ENCODE measurements at places on chromosomes 16 and 17.

GRCh38 chr17:6755731-6756184 lies at the start of gene XAF1:
TSS of gene XAF1 (plus strand) at chr17:6756046. CDS start at chr17:6756079, 33 bp downstream.
- peak; percentile 40 for DNase-seq

GRCh38 chr17:43559161-43559816 lies 13.1 kb upstream of the ETV4 start:
- DNase-seq = no peak

DNA sequence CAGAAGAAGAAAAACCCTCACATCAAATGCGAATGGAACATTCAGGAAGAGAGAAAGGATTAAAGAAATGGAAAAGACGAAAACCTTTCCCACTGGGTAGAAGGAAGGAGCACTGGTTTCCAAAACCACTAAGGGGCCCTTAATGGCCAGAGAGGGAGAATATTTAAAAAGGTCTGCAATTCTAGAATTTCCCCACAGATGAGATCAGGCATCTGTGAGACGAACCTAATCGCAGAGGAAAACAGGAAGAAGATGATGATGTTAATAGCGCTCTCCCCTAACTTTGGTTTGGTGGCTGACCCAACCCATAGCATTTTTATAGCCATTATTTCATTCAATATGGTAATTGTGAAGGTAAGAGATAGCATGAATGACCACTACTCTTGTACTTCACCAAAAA lies 32.8 kb downstream of the XYLT1 start:
- DNase-seq = no peak

GRCh38 chr16:84751947-84752346 lies 52.1 kb downstream of the USP10 start:
- DNase-seq = no peak

- DNase-seq = no peak
These were observed 22.7 kb downstream of the UTS2R start for GRCh38 chr17:82394278-82394677.

GRCh38 chr17:39209317-39210092 lies 9.4 kb downstream of the RPL19 start:
- DNase-seq = peak; percentile 91

DNA sequence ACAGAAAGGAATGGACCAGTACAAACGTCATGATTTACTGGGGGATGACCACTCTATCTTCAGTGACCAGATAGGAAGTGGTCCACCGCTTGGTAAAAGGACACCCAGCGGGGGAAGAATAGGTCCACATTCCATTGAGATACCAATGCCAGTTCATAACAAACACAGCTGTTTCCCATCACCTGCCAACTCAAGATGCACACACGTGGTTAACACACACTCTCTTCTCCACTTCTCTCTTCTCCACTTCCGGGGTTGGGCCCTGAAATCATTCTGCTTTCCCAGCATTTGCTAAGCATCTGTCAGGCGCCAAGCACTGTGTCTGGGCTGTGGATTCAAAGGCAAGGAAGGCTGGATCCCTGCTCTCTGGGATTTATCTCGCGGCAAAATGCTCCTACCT lies 175.5 kb downstream of the SLC39A11 start:
- DNase-seq = no peak

DNA sequence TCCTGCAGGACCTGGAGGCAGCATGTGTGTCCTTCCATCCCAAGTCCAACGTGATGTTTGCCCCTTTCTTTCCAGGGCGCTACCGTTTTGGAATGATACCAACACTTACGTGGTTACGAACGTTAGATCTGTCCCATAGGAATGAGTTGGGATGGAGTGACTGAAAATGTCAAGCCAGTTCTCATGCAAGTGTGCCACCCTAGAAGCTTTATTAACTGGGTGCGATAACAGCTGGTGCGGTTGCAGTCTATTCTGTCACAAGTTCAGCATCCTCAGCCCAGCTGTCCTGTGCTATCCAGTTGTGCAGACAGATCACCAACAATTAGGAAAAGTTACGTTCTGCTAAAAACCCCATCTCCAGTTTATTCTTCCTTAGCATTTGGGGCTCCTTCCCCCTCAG lies 52.5 kb downstream of the BANP start:
- no peak for DNase-seq

DNA sequence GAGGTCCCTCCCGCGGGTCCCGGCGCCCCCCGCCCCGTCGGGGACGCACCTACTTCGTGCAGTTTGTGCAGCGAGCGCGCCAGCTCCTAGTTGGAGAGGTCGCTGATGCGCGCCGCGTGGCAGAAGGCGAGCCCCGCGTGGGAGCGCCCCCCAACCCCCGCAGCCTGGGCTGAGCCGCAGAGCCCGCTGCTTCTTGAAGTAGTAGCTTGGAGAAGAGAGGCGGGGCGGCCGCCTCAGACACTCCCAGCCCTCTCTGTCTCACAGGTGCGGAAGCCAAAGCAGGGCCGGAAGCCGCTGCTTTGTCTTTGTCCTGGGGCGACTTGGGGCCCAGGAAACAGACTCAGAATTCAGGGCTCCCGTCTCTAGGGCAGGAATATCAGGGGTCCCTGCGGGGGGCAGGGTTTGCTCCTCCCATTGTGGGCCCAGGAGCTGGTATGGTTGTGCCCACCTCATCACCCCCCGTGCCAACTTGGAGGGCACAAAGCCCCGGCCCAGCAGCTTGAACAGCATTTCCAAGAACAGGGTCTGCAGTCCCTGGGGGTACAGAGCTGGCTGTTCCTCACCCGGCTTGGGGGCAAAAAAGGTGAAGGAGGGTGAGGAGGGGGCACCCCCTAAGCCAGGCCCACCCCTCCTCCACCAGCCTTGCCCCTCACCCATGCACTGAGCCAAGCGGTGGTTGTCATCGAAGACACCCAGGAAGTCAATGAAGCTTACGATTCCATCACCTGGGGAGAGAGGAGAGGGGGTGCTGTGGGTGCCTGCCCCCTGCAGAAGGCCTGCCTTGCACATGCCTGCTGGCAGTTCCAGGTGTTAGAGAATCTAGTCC lies 13.5 kb downstream of the SPATA32 start:
- DNase-seq = no peak

DNA sequence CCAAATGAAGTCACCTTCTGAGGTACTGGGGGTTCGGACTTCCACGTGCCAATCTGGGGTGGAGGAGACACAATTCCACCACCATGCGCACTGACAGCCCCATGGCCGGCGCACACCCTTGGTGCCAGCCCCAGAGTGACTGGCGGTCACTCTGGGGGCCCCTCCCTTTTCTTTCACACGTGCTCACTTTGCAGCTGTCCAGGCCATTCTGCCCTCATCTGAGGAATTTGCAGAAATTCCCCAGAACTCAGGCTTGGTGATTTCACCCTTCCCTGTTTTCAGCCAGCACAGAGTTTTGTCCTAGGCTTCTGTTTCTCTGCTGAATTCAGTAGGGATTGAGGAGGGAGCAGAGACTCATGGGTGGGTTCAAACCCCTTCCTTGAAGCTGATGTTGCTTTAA lies 54.8 kb downstream of the CDRT4 start:
- peak; percentile 32 for DNase-seq

DNA sequence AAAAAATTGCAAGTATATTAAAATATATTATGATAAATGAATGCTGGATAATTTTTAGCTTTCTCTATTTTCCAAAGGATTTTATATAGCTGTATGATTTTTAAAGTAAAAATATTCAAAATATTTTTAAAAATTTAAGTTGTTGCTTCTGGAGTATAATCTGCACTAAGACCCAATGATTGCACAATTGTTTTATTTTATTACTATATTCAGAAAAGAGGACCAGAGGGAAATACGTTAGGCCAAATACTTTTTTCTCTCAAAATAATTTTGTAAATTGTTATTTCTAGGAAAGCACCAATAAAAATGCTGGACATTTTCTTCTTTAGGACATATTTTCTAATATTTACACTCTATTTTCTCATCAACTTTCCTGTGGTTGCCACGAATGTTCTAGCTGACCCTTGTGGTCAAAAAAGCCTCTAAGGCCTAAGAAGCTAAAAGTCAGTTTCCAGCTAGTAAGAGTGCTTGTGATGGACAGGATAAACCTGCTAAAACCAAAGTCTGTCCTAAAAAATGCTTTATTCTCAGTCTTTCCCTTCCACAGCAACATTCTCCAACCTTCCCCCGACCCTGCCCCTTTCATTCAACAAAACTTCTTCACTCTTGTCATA lies 31.2 kb downstream of the MMD start:
- no peak for DNase-seq

DNA sequence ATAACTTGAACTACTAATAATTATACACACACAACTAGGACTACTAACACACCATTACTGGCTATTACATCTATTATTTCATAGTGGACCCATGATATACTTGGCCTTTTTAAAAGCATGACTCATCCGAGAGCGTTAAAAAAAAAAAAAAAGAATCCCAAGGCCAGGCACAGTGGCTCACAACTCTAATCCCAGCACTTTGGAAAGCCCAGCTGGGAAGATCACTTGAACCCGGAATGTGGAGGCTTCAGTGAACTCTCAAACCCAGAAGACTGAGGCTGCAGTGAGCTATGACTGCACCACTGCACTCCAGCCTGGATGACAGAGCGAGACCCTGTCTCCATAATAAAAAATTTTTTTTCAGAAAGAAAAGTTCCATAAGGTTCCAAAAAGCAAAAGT lies 3.1 kb downstream of the GLG1 start:
- DNase-seq = no peak

GRCh38 chr16:8278031-8278580 lies 312.2 kb downstream of the TMEM114 start:
- no peak for DNase-seq

- DNase-seq = no peak
These were observed 271.3 kb upstream of the CPHXL start for GRCh38 chr16:75997606-75998005.

DNA sequence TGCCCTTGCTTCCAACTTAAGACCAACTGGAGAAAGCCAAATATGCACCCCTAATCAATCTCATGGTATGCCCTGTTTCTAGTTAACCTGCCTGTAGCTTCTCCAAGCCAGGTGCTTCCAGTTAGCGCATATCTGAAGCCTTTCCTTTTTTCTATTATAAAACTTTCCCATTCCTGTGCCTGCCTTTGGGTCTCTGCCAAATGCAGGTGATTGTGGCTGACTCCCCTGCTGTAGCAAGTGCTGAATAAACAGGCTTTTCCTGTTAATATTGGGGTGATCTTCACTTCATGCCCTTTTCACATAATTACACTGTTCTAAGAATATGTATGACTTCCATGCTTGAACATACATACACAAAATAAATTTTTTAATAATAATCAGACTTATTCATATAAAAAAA lies 207.4 kb downstream of the TANC2 start:
- no peak for DNase-seq

- DNase-seq = no peak
These were observed 13.2 kb downstream of the RAB40B start for GRCh38 chr17:82685291-82685690.

GRCh38 chr17:39921323-39921722 lies 2.9 kb upstream of the GSDMB start:
- no peak for DNase-seq

DNA sequence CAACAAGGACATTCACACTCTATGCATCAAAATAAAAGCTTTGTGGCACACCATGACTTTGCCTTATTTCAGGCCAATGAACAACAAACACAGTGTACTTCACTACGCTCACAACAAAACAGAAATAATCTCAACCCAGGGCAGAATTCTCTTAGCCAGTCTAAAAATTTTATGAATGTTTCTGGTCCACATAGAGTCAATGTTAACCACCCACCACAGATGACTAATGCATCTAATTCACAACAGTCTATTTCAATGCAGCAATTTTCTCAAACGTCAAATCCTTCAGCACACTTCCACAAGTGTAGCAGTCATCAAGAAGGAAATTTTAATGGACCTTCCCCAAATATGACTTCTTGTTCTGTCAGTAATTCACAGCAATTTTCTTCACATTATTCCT lies 101.7 kb downstream of the CHD9 start:
- DNase-seq = no peak

- DNase-seq = no peak
These were observed 7.5 kb downstream of the SRSF1 start for GRCh38 chr17:57999496-58000017.

DNA sequence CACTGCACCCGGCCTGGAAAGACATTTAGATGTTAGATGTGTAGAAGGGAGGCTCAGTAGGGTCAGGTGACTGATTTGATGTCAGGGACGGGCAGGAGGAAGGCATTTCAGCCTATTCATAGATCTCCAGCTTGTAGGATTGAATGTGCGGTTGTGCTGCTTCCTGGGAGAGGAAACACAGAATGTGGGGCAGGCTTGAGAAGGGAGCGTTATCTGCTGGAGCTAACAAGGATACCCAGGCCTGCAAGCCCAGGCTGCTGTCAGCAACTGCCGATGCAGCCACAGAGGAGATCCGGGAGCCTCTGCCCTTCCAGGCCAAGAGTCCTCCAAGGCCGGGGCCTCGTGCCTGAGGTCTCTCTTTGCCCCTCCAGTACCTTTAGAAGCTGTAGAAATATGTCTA lies 205.6 kb downstream of the SPECC1 start:
- no peak for DNase-seq

DNA sequence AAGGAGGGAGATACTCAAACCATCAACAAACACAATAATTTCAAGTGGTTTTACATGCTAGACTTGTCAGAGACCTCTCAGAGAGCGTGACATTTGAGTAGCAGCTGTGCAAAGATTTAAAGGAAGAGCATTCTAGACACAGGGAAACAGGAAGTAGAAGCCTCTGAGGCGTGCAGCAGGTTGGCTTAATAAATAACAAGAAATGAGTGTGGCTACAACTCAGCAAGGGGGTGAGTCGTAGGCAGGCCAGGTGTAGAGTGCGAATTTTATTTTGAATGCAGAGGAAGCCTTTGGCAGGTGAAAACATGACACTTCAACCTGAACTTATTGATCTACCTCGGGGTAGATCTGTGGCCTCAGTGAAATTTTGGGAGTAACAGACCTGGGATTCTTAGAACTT lies 73.2 kb upstream of the MRTFB start:
- DNase-seq = no peak

GRCh38 chr16:24972608-24973220 lies 42.5 kb downstream of the ARHGAP17 start:
- no peak for DNase-seq

DNA sequence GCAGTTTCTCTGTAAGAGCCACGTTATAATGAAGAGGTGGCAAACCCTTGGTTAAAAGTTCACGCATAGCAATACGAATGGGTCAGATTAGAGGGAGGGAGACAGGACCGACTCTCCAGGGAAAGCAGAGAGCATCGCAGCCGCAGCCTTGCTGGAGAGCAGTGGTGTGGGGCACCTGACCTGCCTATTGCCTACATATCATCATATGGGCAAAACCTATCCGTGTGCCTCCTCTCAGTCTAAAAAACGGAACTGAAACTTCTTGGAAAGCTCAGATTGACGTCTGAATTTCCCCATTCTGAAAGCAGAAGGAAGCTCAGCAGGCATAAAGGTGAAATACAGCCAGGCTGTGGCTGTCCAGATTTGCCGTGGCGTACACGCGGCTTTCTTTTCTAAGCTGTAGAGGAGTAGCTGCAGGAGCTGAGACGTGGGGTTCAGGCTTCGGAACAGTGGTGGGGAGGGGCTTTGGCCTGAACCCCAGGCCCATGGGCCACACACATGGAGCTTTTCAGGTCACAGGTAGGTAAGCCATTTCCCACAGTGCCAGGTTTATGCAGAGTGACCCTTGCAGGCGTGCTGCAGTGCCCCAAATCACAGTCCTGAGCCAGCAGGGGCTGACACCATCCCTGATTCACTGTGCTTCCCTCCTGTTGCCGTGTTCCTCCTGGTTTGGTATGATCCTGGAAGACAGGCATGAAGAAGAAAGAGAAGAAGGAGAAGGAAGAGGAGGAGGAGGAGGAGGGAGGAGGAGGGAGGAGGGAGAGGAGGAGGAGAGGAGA lies 41.6 kb upstream of the TNRC6C start:
- no peak for DNase-seq
